ENCODE measurements at places on chromosomes 6 and 20. TPM values are rescaled to one million over a fixed set of nuclear protein-coding genes. Genes with fewer than 3 reads are reported as not detected.
A peak's percentile ranks its signal among the peaks of the same experiment; 100 is the strongest.

- no peak for DNase-seq
Observed at GRCh38 chr6:36836111-36837021, 2.9 kb downstream of the CPNE5 start.

DNA sequence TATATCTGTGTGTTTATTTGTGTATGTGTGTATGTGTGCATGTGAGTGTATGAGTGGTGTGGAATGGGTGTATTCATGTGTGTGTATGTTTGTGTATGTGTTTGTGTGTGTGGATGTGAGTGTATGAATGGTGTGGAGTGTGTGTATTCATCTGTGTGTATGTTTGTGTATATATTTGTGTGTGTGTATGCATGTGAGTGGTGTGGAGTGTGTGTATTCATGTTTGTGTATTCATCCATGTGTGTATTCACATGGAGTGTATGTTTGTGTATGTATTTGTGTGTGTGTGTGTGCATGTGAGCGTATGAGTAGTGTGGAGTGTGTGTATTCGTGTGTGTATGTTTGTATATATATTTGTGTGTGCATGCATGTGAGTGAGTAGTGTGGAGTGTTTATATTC lies 66.6 kb downstream of the PPP1R14C start:
- no peak for DNase-seq

- peak; percentile 9 for DNase-seq
Observed at GRCh38 chr20:36268440-36269342, 32.4 kb downstream of the AAR2 start.

The GMPR gene
- total RNA-seq = 139 TPM

Measured in psoas muscle (tissue), 8 donors.